ENCODE measurements at places on chromosomes 7 and 10.

DNA sequence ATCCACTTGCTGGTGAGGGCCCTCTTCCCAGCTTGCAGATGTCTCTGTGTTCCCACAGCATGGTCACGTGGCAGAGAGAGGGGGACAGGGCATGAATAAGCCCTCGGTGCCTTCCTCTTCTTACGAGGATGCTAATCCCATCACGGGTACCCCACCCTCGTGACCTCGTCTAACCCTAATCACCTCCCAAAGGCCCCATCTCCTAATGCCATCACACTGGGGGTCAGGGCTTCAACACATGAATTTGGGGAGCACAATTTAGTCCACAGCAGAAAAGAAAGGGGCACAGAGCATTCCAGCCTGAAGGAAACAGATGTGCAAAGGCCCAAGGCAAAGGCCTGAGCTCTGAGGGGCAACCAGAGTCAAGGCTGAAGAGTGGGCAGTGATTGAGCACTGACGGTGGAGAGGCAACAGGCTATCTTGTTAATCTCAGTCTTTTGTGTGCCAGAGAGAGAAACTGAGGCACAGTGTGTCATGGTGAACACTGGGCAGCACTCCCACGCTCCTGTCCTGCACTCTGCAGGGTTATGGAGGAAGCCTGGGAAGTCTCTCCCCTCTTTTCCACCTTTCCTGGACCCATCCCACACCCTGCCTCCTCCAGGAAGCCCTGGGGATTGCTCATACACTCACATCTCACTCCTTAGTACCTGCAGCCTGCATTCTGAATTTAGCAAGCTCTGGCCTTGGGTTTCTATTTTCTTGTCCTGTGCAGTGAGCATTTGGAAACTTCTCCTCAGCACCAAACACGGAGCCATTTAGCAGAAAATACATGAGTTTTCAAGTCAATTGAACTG, 49.0 kb downstream of the ALOX5 start:
- no peak for DNase-seq

- DNase-seq = no peak
Measured at GRCh38 chr10:95360122-95360714, 69.4 kb upstream of the PDLIM1 start.

DNA sequence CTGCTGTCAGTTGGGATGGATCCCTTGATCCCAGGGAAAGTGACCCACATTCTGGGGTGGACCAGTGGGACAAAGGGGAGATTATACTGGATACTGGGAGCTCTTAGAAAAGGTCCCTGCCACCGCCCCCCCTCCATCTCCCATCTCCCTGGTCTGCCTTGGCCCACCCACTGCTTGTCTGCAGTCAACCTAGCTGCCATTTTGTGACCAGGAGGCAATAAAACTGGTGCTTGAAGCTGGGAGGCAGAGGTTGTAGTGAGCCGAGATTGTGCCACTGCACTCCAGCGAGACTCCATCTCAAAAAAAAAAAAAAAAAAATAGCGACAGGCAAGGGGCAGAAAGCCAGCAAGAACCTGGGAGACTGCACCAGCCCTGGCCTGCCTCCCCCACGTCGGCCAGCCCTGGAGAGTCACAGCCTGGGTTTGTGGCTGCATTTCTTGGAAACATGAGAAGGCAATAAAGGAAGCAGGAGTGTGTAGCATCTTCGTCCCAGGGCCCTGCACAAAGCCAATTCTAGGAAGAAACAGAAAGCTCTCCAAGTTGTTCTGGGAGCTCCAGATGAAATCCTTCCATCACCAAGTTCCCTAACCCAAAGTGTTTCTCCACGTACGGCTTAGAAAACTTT, 4.7 kb upstream of the ARPC1B start:
- DNase-seq = no peak

- peak; percentile 81 for DNase-seq
Measured at GRCh38 chr7:90931986-90932916, 332.0 kb upstream of the FZD1 start.

- no peak for DNase-seq
Measured at GRCh38 chr7:153847828-153848227, 204.4 kb upstream of the DPP6 start.

- no peak for DNase-seq
Measured at GRCh38 chr10:121248266-121248665, 350.0 kb downstream of the FGFR2 start.

- no peak for DNase-seq
Measured at GRCh38 chr7:127718340-127718679, 66.3 kb downstream of the SND1 start.

DNA sequence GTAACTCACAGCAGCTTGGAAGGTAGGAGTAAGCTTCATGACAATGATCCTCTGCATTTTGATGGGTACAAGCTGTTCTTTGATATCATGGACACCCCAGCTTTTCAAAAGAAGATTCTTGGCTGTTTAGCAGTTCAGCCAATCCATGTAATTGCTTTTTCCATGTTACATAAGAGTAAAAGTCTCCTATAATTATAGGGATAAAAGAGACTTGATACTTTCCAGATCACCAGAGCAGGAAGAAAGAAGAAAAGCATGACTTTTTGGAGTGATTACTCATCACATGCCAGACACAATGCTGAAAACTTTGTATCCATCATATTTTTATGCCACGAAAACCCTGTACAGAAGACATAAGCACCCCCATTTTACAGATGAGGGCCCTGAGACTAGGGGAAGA, 1049.7 kb downstream of the NRG3 start:
- DNase-seq = no peak

GRCh38 chr7:143924851-143925250, 10.2 kb upstream of the OR2F2 start:
- DNase-seq = no peak

DNA sequence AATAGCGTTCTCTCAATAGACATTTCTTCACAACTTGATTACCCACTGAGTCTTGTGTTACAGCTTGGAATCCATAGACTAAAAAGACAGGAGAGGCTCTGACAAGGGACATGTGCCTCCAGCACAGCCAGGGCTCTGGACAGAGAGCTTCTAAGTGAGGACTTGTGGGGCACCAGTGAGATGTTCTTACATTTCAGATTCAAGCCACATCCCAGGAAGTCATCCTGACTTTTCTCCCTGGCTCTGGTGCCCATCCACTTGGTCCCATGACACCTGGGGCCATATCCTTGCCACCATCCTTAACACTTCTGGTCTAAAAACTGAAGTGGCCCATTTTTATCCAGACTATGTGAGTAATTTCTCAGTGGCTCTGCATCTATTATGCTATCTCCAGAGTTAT, 440.1 kb downstream of the TCERG1L start:
- no peak for DNase-seq

Measured in NCI-H2107 (cell line).